Calu3 (cell line): ENCODE measurements at places on chromosomes 6 and 20. TPM values are rescaled to one million over a fixed set of nuclear protein-coding genes. Genes with fewer than 3 reads are reported as not detected.
A peak's percentile ranks its signal among the peaks of the same experiment; 100 is the strongest.

The VAPB gene
- total RNA-seq: 82.4 and 92.7 TPM in 2 replicates

The PTCHD4 gene
- not detected in 2 replicates for total RNA-seq

The NAPB gene
- 4.6 and 4.8 TPM in 2 replicates for total RNA-seq

The SIGLEC1 gene
- total RNA-seq: not detected in 2 replicates

The SLC17A5 gene
- 20.7 and 21.3 TPM in 2 replicates for total RNA-seq

The SPEF1 gene
- 0.28 TPM in 1 of 2 replicates, not detected in the other for total RNA-seq

DNA sequence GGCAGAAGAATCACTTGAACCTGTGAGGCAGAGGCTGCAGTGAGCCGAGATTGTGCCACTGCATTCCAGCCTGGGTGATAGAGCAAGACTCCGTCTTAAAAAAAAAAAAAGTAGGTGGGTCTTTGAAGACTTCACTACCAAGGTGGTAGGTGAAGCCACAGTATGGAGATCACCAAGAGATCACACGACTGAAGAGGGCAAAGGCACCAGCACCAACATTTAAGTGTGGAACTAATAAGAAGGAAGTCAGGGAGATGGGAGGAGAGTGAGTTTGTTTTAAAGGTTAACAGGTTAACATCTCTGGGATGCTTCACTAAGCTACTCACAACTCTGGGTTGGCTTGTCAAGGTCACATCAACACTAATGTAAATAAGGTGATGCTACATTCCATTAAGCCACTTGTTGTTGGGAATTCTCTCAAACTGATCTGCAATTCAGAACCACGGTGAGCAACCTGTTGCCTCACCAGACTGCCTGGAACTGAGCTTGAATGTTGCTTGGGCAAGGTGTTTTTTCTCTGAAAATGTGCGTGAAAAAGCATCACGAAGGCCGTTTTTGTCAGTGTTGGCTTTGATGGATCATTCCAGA is 48.7 kb downstream of the KCTD20 start:
- DNase-seq: no peak

GRCh38 chr20:30288346-30288745 is 969.1 kb upstream of the DEFB115 start:
- DNase-seq: no peak

- no peak for DNase-seq
Measured at GRCh38 chr20:58010186-58010585, 218.3 kb downstream of the ANKRD60 start.

DNA sequence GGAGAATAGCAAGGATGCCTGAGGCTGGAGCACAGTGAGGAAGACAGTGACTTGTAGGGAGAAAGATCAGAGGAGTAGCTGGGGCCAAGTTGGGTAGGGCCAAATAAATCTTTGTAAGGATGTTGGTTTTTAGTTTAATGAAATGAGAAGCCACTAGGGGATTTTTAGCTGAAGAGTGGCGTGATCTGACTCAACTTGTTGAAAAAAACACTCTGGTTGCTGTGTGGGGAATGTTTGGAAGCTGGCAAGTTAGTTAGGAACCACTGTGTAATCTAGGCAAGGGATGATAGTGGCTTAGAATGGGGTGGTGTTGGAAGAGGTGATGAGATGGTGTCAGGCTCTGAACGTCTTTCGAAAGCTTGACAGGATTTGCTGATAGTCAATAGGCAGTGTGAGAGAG is 176.1 kb upstream of the HDDC2 start:
- DNase-seq: no peak

- DNase-seq: no peak
Measured at GRCh38 chr6:170497841-170498301, 55.2 kb downstream of the PSMB1 start.

DNA sequence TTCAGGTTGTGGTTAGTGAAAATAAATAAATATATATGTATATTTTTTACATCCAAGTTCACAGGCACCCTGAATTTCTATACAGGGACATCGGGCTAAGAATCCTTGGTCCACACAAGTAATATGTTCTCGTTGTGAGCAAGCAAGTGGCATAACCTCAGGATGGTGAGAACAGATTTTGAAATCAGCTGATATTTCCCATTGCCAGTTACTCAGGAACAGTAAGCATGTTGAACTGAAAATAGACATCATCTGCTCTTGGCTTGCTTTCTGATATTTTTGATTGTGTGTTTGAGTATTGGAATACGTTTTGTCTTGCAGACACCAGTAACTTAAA is 87.7 kb downstream of the TRMT6 start:
- DNase-seq: no peak

DNA sequence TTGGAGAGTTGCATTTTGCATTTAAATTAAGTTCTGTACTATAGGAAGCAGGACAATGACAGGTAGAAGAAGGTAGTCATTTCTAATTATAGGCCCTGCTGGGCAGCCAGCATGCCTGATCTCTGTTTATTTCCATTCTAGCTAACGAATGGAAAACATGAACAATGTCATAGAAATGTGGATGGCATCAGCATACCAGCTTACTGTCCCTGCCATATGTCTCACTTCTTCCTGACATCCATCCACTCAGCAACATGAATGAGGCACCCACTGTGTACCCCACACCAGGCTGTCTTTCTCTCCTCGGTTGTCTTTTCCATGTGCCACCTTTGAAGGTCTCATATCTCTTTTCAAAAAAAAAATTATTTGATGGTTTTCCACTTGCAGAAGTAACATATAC is 11.1 kb downstream of the ADTRP start:
- DNase-seq: no peak

DNA sequence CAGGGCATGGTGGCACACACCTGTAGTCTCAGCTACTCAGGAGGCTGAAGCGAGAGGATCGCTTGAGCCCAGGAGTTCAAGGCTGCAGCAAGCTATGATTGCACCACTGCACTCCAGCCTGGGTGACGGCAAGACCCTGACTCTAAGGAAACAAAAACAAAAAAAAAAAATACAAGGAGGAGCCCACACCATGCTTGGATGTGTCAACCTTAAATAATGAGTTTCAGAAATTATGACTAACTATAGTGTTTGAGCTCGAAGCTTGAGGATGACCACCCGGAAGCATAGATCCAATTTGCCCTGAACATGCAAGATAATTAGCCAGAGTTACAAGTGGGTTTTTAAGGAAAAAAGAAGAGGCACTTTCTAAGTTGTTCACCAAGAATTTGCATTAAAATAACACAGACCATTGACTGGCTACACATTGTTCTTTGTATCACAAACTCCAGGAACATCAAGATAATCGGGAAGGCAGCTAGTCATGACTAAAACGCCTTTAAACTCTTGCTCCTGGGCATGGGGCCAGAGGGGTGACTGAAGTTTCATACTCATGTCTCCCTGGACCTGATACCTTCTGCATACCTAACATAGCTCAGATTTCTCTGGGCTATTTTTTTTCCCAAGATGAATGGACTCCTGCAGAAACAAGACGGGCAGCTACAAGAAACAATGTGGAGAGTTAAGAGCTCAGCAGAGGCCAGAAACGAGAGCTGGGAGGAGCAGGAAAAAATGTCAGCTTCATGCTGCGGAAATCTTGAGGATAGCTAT is 289.6 kb downstream of the PREX1 start:
- peak; percentile 96 for DNase-seq

GRCh38 chr20:3672547-3673171 is 9.2 kb downstream of the ADAM33 start:
- no peak for DNase-seq

DNA sequence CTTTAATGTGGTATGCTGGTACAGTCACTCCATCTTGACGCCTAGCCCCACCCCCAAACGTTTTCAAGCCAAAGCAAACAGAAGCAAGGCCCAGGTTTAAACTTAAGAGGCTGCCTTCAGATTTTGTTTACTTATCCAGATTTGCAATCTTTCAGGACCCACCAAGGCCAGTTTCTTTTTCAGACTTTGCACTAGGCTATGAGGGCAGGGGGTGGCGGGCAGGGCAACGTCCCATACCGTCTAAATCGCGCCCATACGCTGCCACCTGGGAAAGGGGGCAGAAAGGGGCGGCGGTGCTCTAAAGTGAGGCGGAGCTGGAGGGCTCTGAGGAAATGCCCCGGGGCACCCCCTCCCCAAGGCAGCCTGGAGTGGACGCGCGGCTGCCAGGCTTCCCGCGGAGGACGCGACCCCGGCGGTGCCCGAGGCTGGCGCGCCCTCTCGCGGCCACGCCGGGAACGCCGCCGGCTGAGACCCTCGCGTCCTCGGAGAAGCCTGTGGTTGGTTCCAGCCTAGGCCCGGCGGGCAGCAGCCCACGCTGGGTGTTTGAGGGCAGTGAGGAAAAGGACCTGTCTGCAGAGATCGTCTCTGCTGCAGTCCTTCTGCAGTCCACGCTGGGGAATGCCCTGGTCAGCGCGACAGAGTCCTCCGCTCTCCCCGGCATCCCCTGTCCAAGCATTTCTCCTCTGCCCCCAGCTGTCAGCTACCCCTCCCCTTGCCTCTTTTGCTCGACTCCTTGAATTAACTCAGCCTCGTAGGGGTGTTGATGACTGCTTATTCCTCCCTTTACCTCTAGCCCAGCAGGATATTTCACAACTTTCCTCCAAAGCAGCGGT is 129.2 kb upstream of the PRND start:
- peak; percentile 65 for DNase-seq

DNA sequence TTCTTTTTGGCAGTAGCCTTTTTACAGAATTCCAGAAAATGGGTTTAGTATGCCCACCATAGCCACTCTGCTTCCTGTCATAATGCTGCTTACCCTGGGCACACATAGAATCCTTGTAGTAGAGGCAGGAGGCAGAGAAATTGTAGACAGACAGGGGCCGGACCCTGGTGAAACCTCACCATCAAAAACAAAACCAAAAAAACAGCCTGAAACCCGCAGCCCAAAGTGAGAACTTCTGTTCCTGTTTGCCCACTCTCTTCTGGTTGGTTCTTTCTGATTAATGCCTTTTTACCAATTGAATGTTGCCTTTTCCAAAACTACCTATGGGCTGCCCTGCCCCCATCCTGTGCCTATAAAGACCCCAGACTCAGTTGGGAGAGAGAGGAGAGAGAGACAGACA is 188.2 kb downstream of the CDKAL1 start:
- DNase-seq: no peak

- no peak for DNase-seq
Measured at GRCh38 chr20:35487479-35487878, 32.1 kb downstream of the CEP250 start.

DNA sequence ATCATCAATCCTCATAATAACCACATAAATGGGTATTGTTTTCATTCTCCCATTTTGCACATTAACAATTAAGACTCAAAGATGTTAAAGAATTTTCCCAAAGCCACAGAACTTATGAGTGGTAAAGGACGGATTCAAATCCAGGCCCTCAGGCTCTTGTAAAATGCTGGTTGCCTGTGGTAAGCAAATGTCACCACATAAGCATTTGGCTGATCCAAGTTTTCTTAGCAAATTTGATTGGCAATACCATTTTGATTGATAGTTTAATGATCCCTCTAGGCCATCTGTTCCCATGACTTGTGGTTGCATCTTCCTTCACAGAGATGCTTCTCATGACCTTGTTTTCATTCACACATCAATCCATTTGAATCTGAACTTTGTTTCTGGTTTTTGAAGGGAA is 252.0 kb upstream of the RIN2 start:
- no peak for DNase-seq

GRCh38 chr6:169784821-169785340 is 33.5 kb downstream of the ERMARD start:
- no peak for DNase-seq

GRCh38 chr6:18503593-18504231 is 116.6 kb downstream of the RNF144B start:
- DNase-seq: peak; percentile 52

- no peak for DNase-seq
Measured at GRCh38 chr6:9332241-9332780, 897.0 kb upstream of the SLC35B3 start.

GRCh38 chr6:118372413-118372812 is 175.7 kb upstream of the PLN start:
- no peak for DNase-seq

DNA sequence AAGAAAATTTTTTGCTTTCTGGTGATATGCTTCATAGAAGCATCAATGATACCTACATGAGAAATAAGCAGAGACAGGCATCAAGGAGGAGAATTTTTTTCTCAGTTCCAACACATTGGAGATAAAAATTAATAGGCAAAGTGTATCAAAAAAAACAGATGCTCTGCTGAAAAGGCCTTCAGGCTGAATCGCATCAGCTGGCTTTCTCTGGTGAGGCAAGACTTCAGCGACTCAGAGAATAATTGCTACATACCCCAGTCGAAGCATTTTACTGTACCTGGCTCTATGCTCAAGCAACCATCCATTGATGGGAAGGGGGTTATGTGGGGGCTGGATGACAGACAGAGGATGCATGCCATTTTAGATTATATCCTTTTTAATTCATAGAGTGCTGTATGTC is 415.1 kb downstream of the TFAP2A start:
- DNase-seq: no peak

GRCh38 chr6:25056130-25056529 is 120.4 kb upstream of the RIPOR2 start:
- no peak for DNase-seq

DNA sequence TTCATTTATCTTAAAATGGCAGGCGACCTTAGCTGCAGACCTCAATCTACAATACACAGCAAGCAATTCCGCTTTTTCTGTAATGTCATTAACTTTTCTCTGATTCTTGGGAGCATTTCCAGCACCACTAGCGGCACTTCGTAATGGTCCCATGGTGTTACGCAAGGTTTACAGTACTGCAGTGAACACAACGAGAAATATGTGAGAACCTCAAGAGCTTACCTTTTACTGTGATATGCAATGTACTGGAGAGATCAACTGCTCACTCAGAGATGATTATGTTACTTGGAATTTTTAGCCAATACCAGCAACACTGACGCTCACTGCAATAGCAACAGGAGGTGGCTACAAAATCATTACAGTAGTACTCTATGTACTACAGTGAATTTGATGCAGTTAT is 2.8 kb upstream of the CEP43 start:
- DNase-seq: no peak

GRCh38 chr6:34917626-34918285 is 28.7 kb downstream of the ANKS1A start:
- DNase-seq: no peak
